ENCODE measurements at places on chromosomes 5 and 9.
A peak's percentile ranks its signal among the peaks of the same experiment; 100 is the strongest.

DNA sequence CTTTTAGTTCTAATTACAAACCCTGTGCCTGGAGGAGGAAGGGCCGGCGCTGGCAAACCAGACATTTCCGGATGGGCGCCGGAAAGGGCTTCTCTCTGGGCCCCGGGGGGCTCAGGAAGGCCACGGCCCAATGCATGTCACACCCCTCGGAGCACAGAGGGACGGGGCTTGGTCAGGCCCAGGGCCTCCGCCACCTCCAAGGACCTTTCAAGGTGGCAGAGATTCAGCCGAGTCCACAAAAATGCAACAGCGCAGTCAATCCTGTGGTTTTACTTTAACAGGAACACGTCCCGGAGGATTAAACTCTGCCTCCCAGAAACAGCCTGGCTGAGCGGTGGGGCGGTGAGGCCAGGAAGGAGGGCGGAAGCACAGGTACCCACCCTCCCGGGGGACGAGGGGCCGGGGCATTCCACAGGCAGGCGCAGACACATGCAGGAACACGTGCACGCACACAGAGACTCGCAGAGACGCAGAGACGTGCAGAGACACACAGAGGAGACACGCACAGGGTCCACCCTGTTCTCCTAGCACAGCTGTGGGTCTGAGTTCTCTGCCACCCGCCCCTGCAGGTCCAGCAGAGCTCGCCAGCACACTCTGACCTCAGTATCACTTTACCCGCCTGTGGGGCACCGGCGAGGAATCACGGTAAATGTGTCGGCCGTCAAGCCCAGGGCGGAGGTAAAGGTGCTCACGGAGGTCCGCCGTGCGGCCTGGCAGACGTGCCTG, 23.0 kb downstream of the SLC9A3 start:
- no peak for DNase-seq

GRCh38 chr5:1874771-1875220, 7.9 kb downstream of the IRX4 start:
- DNase-seq: no peak

DNA sequence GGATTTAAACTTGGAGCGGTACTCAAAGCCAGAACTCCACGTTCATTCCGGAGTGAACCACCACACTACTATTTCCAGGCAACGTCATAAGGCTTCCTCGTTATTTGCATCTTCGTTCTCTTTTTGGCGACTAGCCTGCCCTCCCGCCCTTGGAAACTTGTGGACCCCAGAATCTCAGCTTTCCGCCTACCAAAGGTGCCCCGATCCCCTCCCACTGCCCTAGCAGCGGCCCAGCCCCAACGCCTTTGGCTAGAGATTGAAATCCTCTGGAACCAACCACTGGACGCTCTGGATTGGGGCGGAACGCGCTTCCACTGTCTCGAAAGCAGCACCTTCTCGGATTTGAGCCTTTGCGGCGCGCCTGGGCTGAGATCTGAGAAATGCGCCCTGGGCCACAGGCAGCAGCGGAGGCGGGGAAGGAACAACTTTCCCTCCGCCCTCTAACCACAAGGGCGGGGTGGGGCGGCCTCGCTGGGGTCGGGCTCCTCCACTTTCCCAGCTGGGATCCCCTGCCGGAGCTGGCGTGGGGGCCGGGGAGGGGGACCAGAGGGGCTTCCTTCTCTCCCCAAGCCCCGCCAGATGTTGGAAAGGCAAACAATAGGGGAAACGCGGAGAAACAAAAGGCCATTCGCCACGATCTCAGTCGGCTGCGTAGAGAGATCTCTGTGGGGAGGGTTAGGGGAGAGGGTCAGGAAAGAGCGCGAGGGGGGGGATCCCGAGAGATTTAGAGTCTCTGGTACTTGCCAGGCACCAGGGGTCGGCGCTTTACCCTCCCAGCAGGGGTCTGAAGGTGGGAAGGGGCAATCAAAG, 1.3 kb downstream of the MOB3B start:
- DNase-seq: peak; percentile 69

DNA sequence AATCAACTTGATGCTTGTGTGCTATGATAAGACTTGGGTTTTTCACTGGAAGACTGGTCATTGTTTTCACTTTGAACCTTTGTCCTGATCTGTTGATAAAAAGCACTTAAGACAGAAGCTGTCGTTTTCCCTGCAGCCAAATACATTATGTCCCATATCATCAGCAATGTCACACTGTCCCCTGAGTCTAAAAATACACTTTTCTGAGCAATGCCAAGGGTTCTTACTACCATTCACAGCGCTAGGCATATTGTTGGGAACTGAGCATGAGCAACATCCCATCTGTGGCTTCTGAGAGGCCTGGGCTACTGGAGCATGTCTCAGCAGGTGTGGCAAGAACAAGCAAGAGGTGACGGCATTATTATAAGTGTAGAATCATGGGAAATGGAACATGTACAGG, 81.8 kb downstream of the SEMA6A start:
- DNase-seq: no peak

DNA sequence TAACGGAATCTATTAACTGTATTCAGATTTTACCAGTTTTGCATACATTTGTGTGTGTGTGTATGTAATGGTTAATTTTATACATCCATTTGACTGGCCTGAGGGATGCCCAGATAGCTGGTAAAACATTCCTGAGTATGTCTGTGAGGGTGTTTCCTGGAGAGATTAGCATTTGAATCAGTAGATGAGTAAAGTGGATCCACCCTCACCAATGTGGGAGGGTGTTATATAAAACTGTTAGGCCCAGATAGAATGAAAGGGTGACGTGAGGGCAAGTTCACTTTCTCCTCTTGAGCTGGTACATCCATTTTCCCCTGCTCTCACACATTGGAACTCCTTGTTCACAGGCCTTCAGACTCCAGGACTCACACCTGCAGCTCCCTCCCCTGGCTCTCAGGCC, 88.7 kb downstream of the EMB start:
- no peak for DNase-seq

DNA sequence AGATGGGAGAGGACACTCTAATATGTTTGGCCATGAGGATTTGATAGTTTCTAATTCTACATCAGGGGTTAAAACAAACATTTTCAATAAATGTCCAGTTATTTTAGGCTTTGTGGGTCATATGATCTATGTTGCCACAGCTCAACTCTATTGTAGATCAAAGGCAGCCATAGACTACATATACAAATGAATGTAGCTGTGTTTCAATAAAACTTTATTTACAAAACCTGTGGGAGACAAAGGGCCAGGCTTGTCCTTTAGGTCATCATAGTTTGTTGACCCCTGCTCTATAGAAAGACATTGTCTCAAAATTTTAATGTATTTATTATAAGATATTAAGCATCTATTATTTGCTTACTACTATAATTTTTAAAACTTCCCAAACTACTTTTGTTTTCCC, 325.4 kb upstream of the MEF2C start:
- DNase-seq: no peak

DNA sequence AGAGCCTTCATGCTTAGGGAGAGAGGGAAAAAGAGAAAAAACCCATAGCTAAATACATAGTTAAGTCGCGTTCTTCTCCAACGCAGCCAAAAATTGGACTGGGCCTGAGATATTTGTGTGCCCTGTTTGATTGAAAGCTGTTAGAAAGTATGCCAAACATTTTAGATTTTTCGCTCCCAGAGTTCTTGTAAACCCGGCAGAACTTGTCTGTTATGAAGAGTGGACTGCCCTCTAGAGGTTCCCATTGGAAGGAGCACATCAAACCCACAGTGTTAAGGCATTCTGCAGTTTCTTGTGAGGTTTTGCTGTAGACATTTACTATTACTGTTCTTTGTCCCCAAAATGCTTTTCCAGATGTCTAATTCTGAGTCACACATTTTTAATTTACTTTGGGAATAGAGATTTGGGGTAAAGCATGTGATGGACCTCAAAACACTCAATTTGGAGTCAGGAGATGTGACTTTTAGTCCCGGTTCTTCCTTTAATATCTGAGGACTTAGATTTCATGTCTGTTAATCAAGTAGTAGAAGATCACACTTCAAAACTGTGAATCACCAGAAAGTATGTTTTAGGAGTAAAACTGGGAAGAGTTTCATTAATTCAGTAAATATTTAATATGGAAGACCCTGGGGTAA, 96.6 kb downstream of the PCSK1 start:
- peak; percentile 58 for DNase-seq

DNA sequence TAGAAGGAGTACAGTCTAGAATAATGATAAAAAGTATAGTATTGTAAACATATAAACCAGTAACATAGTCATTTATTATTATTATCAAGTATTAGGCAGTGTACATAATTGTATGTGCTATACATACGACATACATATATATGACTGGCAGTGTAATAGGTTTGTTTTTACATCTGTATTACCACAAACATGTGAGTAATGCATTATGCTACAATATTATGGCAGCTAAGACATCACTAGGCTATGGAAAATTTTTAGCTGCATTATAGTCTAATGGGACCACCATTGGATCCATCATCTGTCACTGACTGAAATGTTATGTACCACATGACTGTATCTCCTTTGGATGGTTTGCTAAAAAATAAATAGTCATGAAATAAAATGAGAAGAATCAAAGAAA, 530.0 kb downstream of the PRR16 start:
- DNase-seq: no peak

- DNase-seq: no peak
These were observed 224.1 kb upstream of the RASEF start for GRCh38 chr9:83287021-83287420.

DNA sequence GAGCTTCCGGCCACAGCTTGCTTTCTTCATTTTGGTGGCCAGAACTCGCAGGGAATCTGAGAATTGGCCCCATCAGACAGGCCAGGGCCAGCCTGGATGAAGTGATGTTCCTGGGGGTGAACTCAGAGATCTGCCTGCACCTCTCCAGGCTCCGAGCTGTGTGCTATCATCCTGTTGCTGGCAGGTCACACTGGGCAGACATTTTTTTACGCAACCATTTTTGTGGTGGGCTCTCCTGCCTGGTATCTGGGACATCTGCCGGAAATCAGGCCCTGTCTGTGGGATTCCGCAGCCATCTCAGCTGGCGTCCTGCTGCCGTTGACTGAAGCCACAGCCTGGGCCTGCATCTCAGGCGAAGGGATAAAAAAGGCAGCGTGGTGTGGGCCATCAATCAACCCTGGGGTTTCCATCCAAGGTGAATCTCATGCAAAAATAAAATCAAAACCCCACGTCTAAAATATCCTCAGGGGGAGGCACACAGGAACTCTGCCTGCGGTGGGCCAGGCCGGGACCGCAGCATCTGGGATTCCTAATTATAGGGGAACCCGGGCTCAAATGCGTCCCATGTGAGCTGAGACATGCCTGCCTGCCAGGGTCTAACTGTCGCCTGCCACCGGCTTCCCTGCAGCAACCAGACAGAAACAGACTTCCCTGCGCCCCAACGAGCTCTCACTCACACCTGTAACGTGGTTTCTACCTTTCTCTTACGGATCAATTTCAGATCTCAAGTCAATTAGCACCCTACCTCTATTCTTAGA, 174.3 kb downstream of the SYK start:
- DNase-seq: no peak

GRCh38 chr5:150356575-150357294, 762 bp upstream of the TCOF1 start:
- DNase-seq: no peak

DNA sequence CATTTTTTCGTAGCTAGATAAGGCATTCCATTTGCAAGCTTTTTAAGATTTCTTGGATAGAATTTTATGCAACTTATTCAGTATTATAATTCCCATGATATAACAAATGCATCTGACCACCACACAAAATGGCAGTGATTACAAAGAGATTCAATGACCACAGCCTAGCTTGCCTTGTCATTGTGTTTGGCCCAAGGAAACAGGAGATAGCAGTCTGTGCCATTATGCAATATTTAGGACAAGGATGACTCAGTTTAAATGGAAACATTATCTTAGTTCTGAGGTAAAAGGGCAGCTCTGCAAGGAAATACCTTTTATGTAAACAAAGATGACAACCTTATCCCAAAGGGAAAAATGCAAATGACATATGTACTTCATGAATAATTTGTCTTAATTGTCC, 89.8 kb downstream of the NUDT12 start:
- no peak for DNase-seq

GRCh38 chr9:133773889-133774655, 35.9 kb upstream of the SARDH start:
- no peak for DNase-seq

- DNase-seq: no peak
These were observed 16.1 kb downstream of the SLC22A4 start for GRCh38 chr5:132310141-132310834.

GRCh38 chr5:78404682-78405293, 44.4 kb downstream of the SCAMP1 start:
- DNase-seq: no peak

GRCh38 chr5:118193194-118193905, 795.0 kb downstream of the DTWD2 start:
- no peak for DNase-seq

GRCh38 chr5:113527746-113528145, 14.3 kb downstream of the YTHDC2 start:
- no peak for DNase-seq

GRCh38 chr5:36162810-36163486, 11.0 kb downstream of the SKP2 start:
- no peak for DNase-seq

DNA sequence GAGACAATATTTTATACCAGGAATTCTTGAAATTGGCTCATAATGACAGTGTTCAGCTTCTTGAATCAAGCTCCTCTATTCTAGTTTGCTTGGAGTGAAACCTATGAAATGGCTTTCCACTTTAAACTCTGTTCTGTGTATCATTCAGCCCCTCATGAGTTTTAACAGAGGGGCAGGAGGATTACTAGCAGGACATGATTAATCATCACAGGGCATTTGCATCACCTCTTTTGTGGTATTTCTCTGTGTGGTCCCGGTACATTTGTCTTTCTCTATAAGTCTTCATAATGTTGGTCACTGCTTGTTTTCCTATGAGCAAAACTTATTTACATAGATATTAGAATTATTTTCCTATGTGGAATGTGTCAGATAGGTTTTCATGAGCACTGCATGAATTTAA, 21.2 kb downstream of the CAST start:
- no peak for DNase-seq

All from stimulated activated CD8-positive, alpha-beta memory T cell treated with anti-CD3 and anti-CD28 coated beads, Interleukin-4, amount 100 ng/mL, for 48 hours (primary cell).